Retinal pigment epithelial cell (primary cell): ENCODE measurements at places on chromosomes 5 and 9.

- no peak for DNase-seq
These were observed 9.0 kb downstream of the CDX1 start for GRCh38 chr5:150175536-150175935.

GRCh38 chr5:54689411-54690251, 172.1 kb downstream of the SNX18 start:
- DNase-seq: no peak

- no peak for DNase-seq
These were observed 1.1 kb upstream of the SNX24 start for GRCh38 chr5:122844136-122844909.

- DNase-seq: no peak
These were observed 4.3 kb upstream of the IFNK start for GRCh38 chr9:27519466-27520465.

- no peak for DNase-seq
These were observed 594.8 kb downstream of the DMRTA1 start for GRCh38 chr9:23041466-23041865.

DNA sequence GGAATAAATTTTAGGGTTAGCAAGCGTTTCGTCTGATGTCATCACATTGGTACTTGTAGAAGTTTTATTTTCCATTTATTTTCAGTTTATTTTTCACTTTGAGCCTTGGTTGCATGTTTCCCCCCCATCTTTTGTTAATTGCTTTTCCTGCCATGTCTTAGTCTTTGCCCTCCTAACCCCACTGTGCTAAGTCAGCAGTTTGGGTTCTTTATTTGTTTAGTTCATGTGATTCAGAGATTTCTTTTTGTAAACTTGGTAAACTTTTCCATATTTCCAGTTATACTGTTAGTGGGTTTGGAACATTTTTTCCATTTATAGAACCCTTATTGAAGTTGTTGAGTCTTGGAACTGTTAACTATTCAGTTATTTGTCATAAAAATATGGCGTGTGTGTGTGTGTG, 252.9 kb upstream of the ANKH start:
- DNase-seq: no peak

DNA sequence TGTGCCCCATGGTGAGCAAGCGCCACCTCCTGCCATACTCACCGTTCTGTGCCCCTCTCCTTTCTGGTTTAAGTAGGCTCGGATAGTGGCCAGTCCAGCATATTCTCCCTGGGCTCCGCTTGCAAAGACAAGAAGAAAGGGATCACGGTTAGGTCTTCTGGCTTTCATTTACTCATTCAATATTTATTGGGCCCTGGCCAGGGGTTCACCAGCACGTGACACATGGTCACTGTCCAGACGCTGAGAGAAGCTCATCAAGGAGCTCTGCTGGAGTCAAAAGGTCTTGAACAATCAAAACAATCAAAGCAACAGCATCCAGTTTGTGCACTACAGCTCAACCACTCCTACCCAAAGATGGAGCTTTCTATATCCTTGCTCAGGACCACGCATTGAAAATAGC, 80.2 kb downstream of the GLDC start:
- no peak for DNase-seq

- DNase-seq: no peak
These were observed 9.3 kb downstream of the NACC2 start for GRCh38 chr9:136085815-136086212.
